ENCODE measurements at places on chromosomes 11 and 22.

DNA sequence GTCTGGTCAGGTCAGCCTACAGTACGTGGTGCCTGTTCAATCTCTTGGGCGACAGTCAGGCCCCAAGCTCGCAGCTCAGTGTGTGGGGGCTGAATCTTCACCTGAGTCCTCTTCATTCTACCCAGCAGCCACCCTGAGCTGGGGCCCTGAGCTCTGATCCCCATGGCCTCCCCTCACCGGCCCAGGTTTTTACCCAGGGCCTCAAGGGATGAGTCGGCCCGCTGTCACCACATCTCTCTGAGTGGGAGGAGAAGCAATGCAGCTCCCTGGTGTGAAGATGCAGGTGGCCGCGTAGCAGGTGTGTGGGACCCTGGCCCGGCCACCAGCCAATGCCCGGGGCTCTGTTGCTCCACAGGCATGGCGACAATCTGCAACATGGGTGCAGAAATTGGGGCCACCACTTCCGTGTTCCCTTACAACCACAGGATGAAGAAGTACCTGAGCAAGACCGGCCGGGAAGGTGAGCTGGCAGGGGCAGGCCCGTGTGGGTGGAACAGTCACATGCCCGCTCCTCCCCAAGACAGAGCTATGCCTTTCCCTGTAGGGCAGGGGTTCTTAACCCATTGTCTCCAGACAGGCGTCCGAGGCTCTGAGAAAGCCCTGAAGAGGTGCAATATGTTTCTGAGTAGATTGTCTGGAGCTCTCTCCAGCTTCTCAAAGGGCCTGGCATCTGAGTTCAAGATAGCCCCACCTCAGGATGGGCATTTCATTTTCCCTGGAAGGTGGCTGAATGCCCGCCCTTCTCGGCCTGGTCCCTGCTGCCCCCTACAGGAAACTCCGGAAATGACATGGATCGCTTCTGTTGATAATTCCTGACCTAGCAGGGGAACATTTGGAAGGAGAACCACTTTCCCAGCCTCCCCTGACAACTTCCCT lies 26.9 kb downstream of the POLR3H start:
- DNase-seq = peak; percentile 46

DNA sequence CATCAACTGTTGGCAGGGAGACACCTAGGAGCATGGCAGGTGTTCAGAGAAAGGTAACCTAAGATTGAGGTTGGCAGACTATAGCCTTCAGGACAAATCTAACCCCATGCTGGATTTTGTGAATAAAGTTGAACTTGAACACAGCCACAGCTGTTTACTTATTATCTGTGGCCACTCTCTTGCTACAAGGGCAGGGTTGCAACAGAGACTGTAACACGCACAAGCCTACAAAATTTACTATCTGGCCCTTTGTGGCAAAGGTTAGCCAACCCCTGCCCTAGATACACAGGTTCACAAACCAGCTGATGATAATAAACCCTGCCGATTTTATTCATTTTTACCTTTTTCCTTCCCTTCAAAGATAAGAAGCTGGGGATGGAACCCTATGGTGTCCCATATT lies 2.5 kb downstream of the THYN1 start:
- no peak for DNase-seq

- DNase-seq = peak; percentile 80
These were observed 30.3 kb upstream of the ASPHD2 start for GRCh38 chr22:26398741-26399153.

- DNase-seq = peak; percentile 62
These were observed 135.7 kb downstream of the COMMD9 start for GRCh38 chr11:36153551-36153950.

GRCh38 chr22:25749420-25750169 lies 7.6 kb downstream of the MYO18B start:
- no peak for DNase-seq

DNA sequence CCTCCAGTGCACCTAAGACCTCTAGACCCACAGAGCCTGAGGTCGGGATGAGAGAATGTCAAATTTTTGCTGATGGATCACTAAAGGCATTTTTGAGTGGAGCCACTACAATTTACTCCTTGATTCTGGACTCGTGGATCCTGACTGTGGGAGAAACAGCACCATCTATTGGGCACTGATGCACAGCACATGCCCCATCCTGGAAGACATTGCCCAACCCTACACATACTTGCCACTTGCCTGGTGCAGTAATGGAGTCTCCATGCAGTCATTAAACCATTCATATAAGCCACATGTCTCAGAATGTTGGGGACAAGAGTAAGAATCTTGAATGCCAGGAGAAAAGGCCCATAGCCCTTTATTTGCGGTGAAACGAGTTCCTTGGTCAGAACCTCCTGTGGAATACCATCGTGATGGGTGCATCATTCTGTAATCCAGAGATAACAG lies 103.9 kb downstream of the GGTLC2 start:
- peak; percentile 64 for DNase-seq

GRCh38 chr11:80860632-80861031 lies 1419.8 kb upstream of the TENM4 start:
- no peak for DNase-seq

GRCh38 chr22:19873138-19873959 lies 18.7 kb upstream of the GNB1L start:
- no peak for DNase-seq

- no peak for DNase-seq
These were observed 9.0 kb upstream of the HIKESHI start for GRCh38 chr11:86292912-86293616.

- DNase-seq = no peak
These were observed 1.3 kb downstream of the FAR1 start for GRCh38 chr11:13669544-13670488.

GRCh38 chr11:3822312-3822711 lies 14.0 kb downstream of the PGAP2 start:
- DNase-seq = no peak

GRCh38 chr11:13333456-13333957 lies 55.9 kb downstream of the BMAL1 start:
- no peak for DNase-seq

DNA sequence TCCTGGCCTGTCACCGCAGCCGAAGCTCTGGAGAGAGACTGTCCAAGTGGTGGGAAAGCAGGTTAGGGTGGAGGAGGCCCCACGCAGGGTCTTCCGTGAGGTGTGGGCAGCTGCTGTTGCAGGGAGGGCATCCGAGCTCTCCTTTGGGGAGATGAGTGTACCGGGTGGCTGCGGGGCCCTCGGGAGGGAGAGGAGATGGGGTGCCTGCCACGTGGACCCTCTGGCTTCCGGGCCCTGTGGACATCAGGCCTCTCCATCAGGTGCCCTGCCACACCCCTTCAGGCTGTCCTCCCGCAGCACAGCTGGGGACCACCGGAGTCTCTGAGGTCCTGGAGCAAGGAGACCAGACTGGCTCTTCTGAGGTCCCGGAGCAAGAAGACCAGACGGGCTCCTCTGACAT lies 1.7 kb downstream of the PTDSS2 start:
- DNase-seq = no peak

DNA sequence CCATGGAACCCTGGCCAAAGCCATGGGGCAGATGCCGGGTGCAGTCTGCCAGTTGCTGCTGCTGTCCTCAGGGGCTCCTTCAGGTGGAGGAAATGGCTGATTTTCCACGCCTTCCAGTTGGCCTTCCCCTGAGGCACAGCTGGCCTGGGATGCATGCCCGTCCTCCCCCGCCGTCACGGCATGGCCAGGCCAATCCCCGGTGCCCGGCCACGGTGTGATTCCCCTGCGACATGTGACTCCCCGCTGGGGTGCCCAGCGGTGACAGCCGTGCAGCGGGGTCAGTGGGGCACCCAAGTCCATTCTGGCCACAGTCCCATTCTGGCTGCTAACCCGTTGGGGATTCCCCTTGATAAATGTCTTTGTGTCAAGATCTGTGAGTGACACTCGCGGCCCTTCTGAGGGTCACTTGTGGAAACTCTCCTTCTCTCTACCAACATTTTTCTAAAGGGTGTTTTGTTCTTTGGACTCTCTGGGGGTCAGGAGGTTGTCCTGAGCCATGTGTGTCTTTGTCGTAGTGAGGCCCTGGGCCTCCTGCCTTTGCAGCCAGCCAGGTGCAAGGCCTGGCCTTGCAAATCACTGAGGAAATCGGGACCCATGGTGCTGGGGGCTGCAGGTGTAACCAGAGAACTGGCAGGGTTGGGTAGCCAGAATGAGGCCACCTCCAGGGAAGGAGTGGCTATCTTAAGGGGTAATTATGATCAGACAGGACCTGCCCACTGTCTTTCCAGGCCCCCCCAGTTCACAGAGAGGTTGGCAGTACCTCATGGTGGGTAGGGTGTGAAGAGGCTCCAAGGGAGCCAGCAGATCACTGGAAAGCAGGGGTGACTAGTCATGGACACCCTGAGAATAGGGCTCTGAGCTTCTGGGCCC lies 37.1 kb downstream of the KCNQ1OT1 start:
- no peak for DNase-seq

- DNase-seq = peak; percentile 29
These were observed 36.9 kb downstream of the DGCR2 start for GRCh38 chr22:19085233-19085718.

DNA sequence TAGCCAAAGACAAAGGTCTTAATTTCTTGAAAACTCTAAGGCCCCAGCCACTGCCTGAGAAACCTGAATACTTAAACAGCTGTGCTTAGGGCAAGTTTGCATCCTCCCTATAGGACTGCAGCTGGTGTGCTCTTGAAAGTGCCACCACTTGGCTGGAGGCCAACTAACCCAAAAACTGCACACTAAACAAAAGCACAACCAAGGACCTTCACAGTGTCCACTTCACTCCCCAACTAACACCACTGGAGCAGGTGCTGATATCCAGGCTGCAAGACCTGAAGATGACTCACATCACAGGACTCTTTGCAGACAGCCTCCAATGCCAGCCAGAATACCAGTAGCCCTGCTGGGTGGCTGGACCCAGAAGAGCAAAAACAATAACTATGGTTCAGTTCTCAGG lies 357.7 kb upstream of the ARHGAP42 start:
- no peak for DNase-seq

Measured in fibroblast of gingiva (primary cell).